ENCODE measurements at places on chromosomes 16 and 17.

GRCh38 chr16:85796599-85796998, 2.7 kb downstream of the EMC8 start:
- DNase-seq: no peak

DNA sequence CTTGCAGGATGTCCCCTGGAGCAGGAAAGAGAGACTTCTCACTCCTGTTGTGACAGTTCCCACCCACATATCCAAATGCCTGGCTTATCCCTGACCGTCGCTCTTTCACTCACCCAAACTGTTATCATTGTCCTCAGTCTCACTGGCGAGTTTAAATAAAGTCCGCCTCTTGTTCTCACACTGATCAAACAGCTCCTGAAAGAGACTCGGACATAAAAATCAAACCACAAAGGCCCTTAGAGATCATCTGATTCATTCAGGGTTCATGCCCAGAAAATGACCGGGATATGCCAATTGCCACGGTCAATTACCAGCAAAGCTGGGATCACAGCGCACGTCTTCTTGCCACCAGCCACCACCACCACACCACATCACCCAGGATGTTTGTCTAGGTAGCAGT, 19.9 kb downstream of the GGA3 start:
- DNase-seq: no peak

DNA sequence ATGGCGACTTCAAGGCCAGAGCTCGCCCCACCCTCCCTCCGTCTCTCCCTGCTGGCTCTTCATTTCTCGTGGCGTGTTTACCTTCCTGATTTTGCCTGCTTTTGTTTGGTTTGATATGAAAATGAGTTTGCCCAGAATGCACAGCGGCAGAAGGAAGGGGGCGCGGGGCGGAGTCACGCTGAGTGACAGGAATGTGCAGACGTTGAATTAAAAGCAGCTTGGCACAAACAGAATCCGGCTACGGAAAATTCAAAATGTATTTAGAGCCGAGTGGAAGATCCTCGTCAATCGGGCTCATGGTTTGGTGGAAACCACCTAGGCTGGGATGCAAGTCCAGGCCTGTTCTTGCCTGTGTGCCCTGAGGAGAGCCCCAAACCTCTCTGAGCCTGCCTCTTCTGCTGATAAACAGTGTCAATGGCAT, 102.7 kb downstream of the SDK2 start:
- no peak for DNase-seq

GRCh38 chr17:66491213-66491612, 188.8 kb downstream of the PRKCA start:
- no peak for DNase-seq

DNA sequence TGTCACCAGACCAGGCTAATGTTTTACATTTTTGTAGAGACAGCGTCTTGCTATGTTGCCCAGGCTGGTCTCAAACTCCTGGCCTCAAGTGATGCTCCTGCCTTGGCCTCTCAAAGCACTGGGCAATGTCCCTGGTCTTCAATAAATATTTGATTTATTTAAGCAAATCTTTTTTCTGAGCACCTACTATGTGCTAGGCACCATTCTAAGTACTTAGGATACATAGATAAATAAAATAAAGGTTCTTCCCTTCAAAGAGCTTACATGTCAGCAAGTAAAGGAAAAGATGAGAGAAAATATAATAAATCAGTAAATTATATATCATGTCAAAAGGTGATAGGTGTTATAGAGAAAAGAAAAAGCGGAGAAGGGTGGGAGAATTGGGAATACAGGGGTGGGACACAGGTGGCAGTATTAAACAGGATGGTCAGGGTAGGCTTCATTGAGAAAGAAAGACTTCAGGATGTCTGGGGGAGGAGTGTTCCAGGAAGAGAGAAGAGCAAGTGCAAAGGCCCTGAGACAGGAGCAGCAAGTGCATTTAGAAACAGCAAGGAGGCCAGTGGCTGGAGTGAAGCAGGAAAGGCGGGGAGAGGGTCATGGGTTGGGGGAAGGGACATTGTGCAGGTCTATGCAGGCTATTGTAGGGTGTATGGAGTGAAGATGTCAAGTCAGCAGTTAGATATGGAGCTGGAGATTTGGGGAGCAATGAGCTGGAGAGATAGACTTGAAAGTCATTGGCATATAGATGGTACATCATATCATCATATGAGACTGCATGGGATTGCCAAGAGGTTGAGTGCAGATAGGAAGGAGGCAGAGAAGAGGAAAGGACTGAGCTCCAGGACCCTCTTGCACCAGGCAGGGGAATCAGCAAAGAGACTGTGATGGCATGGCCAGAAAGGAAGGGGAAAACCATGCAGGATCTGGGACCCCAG, 11.3 kb downstream of the ABCC3 start:
- DNase-seq: no peak

DNA sequence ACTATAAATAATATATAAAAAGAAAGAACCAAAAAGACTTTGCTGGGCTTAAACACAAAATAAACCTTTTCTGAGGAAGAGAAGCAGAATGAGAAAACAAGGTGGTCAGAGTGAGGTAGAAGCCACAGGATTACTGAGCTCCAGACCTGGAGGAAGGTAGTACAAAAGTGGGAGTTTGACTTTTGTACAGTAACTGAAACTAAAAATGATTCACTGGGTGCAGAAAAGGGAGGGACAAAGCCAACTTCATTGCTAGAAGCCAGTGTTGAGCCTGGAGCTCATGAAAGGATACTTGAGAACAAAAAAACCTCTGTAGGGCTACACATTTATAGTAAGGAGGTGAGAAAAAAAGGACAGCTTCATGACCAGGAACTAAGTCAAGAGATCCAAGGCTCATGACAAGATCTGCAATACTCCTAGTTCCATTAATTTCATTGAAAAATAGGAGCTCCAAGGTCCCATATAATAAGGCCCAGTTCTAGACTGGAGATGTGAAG, 45.5 kb downstream of the PKD1L3 start:
- no peak for DNase-seq

GRCh38 chr16:79329166-79329521, 271.4 kb downstream of the MAF start:
- DNase-seq: no peak

- DNase-seq: no peak
Measured at GRCh38 chr17:82390860-82391435, 19.4 kb downstream of the UTS2R start.

- peak; percentile 66 for DNase-seq
Measured at GRCh38 chr16:55500530-55501011, 8.3 kb upstream of the LPCAT2 start.

DNA sequence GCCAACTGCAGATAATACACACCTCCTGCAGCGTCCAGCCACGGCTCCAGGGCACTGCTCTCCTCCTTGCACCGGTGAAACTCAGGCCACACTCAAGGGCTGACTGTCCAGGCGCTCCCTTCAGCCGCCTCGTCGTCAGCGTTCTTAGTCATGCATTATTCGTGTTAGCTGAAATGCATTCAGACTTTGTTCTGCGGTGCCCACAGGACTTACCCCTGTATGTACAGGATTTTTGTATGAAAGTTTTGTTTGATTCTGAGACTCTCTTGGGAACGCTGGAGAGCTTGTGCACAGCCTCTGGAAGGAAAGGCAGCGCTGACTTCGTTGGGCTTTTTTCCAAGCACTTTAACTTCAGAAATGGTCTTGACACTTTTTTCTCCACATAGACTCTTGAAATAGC, 22.1 kb downstream of the CIBAR2 start:
- peak; percentile 31 for DNase-seq

GRCh38 chr17:67027031-67027628, 17.2 kb upstream of the CACNG1 start:
- no peak for DNase-seq

All from fibroblast of upper back skin (primary cell).